ENCODE measurements at places on chromosomes 6 and 20. TPM values are rescaled to one million over a fixed set of nuclear protein-coding genes. Genes with fewer than 3 reads are reported as not detected.

GRCh38 chr6:101824551-101825345 lies 431.2 kb downstream of the GRIK2 start:
- no peak for DNase-seq

Gene LY6G6C
- total RNA-seq = not detected

Gene FAM184A
- total RNA-seq = 13.6 TPM

- DNase-seq = no peak
These were observed 30.8 kb upstream of the IER3 start for GRCh38 chr6:30775104-30775503.

DNA sequence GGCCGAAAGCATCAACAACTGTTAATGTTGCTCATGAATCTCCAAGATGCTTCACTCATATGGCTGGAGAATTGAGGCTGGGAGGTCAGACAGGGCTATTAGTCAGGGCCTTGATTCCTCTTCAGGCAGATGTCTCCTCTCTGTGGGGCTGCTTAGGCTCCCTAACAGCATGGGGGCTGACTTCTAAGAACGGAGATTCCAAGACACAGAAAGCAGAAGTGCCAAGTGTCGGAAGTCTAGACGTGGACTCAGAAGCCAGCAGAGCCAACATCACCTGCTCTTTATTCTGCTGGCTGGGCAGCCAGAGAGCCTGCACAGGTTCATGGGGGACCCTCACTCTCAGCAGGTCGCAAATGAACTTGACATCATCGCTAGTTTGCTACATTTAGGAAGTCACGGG lies 279.8 kb downstream of the CDH26 start:
- DNase-seq = no peak

DNA sequence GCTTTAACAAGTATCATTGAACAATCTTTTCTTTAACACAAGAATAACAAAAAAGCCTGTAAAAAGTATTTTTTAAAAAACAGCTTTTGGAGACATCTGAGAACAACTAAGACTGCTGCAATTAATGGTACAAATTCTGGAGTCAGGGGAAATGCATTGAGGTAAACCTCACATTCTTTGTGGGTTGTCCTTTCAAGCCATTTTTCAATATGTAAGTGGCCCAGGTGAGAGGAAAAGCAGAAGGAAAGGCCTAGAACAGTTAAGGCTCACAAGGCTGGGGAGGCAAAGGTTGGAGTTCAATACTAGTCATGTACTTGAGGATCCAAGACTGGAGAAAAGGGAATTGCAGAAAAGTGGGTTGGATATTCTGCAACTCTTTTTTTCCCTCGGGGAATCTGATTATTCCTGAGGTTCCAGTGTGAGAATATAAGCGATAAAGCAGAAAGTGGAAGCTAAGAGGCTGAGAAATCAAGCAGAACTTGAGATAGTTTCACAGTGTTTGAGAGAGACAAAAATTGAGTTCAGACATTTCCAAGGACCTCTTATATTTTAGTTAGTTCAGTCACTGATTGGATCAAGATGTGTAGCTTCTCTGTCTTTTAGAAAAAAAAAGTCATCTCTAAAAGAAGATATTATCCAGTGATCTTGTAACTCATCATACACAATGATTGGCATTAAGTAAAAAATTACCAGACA lies 25.0 kb upstream of the TXLNB start:
- DNase-seq = no peak

GRCh38 chr6:129785047-129785755 lies 75.2 kb upstream of the ARHGAP18 start:
- DNase-seq = no peak

DNA sequence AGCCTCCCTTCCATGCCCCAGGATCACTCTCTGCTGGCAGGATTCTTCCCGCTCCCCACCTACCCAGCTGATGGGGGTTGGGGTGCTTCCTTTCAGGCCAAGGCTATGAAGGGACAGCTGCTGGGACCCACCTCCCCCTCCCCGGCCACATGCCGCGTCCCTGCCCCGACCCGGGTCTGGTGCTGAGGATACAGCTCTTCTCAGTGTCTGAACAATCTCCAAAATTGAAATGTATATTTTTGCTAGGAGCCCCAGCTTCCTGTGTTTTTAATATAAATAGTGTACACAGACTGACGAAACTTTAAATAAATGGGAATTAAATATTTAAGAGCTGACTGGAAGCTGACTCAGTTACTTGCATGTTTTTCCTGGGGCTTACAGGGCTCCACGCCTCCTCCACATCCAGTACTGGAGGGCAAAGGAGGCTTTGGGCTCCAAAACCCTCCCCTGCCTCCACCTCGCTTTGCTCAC lies 24.3 kb upstream of the FANCE start:
- no peak for DNase-seq

Gene TMEM217
- 1.9 TPM for total RNA-seq

GRCh38 chr6:170182781-170183120 lies 108.1 kb downstream of the DLL1 start:
- DNase-seq = no peak

GRCh38 chr6:137045222-137045789 lies 541 bp upstream of the IL20RA start:
- no peak for DNase-seq

- no peak for DNase-seq
These were observed 26.5 kb downstream of the GTF2H5 start for GRCh38 chr6:158194487-158195280.

- no peak for DNase-seq
These were observed 50.5 kb downstream of the CFAP61 start for GRCh38 chr20:20102716-20103258.

GRCh38 chr6:143732536-143732935 lies 54.8 kb downstream of the PHACTR2 start:
- no peak for DNase-seq

All from K562 (cell line).